ENCODE measurements at places on chromosomes 13 and 19.
A peak's percentile ranks its signal among the peaks of the same experiment; 100 is the strongest.

- DNase-seq, result no peak
These were observed 458.6 kb downstream of the DCT start for GRCh38 chr13:94020833-94021232.

- DNase-seq, result no peak
These were observed 597.7 kb downstream of the GPC6 start for GRCh38 chr13:93824286-93824685.

- DNase-seq, result no peak
These were observed 121.6 kb upstream of the FRY start for GRCh38 chr13:31909864-31910551.

GRCh38 chr13:75404726-75405125 lies 77.2 kb downstream of the TBC1D4 start:
- DNase-seq, result no peak

DNA sequence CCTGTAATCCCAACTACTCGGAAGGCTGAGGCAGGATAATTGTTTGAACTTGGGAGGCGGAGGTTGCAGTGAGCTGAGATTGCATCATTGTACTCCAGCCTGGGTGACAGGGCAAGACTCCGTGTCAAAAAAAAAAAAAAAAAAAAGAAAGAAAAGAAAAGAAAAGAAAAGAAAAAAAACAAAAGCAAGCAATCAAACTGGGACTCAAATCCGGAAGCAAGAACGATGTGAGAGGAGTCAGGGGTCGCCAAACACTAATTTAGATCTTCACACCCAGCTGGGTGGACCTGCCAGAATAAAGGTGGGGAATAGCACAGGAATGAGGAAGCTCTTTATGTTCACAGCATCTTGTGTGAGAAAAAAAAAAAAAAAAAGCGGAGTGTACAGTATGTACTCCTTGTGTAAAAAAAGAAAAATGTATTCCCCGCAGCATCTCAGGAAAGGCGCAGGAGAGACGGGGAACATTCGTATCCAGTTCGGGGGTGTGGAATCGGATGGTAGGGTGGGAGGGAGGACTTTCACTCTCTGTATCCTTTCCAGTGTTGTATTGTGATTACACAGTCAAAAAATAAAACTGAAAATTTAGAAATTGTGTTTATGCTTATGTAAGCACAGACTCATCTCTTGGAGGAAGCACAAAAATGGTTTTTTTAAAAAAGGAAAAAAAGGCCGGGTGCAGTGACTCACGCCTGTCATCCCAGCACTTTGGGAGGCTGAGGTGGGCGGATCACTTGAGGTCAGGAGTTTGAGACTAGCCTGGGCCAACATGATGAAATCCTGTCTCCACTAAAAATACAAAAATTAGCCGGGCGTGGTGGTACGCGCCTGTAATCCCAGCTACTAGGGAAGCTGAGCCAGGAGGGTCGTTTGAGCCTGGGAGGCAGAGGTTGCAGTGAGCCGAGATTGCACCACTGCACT lies 7.6 kb downstream of the DNAJB1 start:
- no peak for DNase-seq

DNA sequence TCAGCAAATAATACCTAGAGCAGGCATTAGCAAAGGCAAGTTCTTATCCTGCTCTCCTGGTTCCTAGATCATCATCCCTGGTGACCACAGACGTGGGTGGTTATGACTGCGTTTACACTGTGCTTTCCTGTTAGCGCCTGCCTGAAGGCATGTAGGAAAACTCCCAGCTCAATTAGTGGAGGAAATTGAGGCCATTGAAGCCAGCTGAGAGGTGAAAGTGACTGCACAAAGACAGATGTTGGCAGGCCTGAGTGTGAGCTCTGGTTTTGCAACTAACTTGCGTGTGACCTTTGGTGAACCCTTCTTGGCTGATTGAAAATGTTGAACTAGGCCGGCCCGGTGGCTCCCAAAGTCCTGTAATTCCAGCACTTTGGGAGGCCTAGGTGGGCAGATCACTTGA lies 17.5 kb upstream of the NWD1 start:
- no peak for DNase-seq

DNA sequence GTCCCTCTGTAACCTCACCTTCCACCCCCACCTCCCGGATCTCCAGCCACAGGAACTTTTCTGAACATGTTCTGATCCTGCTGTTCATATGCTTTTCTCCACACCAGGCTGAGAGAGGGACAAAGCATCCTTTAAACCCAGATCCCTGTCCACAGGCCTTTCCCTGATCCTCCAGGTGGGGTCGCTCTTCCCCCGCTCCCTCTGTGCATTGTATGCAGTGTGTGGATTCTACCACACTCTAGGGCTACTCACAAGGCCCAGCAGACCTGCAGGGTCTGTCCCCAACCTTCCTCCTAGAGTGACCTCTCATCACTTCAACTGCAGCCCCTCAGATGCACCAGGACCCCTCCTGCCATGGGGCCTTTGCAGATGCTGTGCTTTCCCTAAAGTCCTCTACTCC lies 1200.6 kb downstream of the UQCRFS1 start:
- no peak for DNase-seq

DNA sequence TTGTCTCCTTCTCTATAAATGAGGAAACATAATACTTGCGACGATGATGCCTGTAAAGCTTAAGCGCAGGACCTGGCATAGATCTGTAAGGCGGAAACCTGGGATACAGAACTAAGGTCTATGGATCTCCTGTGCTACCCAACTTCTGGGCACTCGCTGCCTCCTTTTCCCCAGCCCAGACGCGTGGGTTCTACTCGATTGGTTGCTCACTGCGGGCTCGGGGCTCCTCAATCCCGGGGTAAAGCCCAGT lies 615 bp upstream of the PSMC4 start:
- DNase-seq, result peak; percentile 15

GRCh38 chr19:46639358-46640182 lies 3.6 kb upstream of the GNG8 start:
- DNase-seq, result no peak

DNA sequence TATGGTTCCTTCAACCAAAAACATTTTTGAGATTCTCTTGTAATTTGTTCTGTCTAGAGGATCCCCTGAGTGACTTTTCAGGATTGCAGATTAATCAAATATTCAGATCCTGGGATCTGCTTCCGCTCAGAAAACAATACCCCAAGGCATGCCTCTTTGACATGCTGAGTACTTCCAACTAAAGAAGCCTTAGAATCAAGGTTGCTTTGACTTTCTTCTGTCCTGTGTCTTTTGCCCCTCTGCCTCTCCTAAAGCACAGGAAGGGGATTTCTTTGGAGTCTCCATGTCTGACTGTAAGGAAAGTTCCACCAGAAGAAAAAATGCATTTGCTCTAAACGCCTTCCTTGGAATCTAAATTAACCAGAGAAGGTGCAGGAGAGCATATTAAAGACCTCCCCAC lies 431.5 kb downstream of the FGF14 start:
- DNase-seq, result no peak

GRCh38 chr13:110000534-110001345 lies 214.4 kb upstream of the IRS2 start:
- no peak for DNase-seq

DNA sequence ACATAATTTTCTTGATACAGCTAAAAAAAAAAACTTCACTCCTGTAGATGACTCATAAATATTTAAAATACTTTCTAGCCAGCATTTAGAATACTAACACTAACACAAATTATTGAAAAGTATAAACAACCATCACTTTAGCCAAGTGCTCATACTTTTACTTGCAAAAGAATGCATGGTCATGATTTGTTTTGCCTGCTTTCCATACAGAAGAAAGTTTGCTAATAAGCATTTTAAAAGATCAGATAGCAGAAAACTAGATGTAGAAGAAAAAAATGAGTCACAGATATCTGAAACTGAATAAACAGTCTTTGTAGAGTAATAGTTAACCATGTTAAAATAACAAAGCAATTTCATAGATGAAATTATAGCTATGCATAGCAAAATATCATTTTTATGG lies 2280.4 kb upstream of the PCDH20 start:
- no peak for DNase-seq

DNA sequence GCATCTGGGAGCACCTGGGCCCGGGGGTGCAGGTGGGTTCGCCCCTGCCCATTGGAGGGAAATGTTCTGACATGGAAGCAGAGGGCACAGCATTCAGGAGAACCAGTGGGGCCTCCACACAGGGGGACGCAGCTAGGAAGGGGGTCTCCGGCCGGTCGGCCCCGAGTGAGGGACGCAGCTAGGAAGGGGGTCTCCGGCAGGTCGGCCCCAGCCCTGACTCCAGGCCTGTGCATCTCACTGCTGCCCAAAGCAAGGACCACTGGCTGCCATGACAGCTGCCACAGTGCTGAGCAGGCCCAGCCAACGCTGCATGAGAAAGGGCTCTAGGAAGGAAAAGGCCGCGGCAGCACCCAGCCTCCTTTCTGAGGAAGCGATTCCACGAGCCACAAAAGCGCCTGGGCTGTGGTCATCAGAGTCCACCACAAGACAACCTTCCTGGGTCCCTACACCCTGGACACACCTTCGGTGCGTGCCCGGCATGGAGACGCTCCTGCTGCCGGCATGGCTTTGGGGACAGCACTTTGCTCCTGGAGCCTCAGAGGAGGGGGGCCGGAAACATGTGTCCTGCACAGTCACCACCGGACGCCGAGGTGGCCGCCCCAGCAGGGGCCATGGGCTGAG lies 9.7 kb downstream of the RASA3 start:
- no peak for DNase-seq

- DNase-seq, result no peak
These were observed 235.9 kb downstream of the DCT start for GRCh38 chr13:94243551-94243950.

DNA sequence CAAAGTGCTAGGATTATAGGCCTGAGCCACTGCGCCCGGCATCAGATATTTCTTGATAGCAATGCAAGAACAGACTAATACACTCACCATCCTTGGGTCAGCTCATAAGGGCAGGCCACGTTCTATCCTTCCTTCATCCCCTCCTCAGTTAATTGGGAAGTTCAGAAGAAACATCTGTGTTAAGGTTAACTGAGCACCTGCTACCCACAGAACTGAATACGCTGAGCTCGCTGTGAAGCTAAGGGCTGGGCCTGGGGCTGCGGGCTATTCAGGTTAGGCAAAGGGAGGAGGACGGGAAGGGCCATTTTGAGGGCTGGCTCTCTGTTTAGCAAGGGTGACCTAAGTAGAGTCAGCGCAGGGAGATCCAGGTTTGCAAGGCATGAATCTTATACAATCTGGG lies 43.0 kb upstream of the UQCRFS1 start:
- DNase-seq, result no peak

DNA sequence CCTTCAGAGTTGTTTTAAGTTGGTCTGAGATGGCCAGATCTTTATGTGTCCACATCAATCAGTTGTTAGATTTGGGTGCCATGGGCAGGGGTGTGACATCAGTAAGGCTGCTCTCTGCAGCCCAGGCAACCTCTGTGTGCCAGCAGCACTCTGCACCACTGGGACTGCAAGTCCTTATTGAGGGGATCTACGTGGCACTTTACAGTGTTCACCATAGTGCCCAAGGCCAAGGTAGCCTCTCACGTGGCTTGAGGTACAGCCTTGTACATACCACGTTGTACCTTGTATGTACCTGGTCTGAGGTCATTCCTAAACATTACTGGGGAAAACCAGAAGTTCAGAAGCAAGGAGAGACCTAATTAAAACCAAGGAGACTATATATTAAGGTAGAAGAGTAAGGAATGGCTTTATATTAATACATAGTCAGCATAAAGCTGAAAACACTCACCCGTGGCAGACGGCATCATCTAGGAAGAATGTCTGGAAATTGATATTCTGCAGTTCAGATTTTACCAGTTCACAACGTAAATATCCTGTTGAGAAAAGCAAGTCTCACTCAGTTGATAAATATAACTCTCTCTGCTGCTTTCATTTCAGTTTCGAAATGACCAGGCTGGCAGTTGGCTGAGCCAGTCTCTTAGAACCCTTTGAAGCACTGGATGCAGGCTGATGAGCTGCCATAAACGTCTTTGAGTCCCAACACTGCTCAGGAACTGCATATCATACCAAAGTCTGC lies 128.8 kb downstream of the ZDHHC20 start:
- DNase-seq, result peak; percentile 49

- DNase-seq, result no peak
These were observed 509.9 kb upstream of the GPC6 start for GRCh38 chr13:92716749-92717148.

- DNase-seq, result no peak
These were observed 682.4 kb downstream of the UQCRFS1 start for GRCh38 chr19:28530406-28531035.

GRCh38 chr13:103192511-103193135 lies 126.4 kb upstream of the SLC10A2 start:
- DNase-seq, result no peak

DNA sequence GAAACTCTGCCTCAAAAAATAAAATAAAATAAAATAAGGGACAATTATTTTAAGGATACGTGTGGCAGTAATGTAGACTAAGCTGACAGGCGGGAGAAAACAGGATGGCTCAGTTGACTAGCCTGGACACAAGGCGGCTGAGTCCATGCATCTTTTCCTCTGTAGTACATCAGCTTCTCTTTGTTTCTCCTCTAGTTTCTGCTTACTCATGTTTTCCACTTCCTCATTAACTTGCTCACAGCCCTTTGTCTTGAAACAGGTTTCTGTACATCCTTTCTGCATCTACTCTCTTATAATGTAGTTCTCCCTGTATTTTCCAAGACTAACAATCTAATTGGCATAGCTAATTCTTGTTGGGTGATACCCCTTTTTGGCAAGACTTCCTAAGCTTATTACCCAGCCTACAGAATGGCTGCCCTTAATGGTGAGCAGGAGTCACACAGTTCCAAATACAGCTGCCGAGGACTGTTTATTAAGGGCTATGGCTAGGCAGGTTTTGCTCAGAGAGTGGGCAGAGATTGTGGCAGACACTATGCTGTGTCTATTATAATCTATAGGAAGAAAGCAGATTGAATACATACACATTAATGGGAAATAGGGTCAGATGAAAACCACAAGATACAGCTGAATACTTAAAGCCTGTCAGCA lies 58.7 kb upstream of the KLF5 start:
- DNase-seq, result peak; percentile 2

- no peak for DNase-seq
These were observed 215.1 kb downstream of the RBM26 start for GRCh38 chr13:79190932-79191331.

DNA sequence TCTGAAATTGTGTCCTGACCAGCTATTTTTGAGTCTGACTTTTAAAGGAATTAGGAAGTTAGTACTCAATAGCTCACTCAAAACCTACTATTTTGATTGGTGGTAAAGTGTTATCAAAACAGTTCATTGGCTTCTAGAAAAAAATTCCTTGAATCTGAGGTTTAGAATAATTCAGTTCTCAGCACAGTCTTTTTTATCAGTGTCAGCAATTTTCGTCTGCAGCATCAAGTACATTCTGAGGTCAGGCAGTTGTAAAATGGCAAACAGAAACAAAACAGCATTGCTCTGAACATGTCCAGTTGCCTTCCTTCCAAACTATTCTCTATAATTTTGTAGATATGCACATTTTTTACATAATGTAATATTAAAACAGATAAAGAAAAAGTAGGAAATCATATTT lies 1644.1 kb downstream of the SLITRK5 start:
- DNase-seq, result no peak

- DNase-seq, result no peak
These were observed 2.6 kb upstream of the SLC10A2 start for GRCh38 chr13:103068836-103069235.

DNA sequence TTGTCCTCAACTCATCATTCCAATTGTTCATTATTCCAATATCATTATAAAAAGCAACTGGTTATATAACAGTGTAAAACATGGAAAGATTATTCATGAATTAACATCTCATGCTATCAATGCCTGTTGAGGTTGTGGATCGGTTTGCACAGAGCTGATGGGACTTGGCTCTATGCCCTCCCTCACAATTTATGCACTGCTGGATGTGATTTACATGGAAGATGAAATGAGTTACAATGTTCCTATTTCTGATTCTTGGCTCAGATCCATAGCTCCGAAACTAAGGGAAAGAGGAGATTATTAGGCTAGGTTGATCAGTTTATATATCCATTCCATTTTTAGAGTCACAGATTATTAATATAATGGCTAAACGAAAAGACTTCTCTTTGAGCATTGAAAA lies 38.6 kb downstream of the SCEL start:
- DNase-seq, result no peak
